Glomerular endothelial cell (primary cell): ENCODE measurements at places on chromosomes 3 and 15.

DNA sequence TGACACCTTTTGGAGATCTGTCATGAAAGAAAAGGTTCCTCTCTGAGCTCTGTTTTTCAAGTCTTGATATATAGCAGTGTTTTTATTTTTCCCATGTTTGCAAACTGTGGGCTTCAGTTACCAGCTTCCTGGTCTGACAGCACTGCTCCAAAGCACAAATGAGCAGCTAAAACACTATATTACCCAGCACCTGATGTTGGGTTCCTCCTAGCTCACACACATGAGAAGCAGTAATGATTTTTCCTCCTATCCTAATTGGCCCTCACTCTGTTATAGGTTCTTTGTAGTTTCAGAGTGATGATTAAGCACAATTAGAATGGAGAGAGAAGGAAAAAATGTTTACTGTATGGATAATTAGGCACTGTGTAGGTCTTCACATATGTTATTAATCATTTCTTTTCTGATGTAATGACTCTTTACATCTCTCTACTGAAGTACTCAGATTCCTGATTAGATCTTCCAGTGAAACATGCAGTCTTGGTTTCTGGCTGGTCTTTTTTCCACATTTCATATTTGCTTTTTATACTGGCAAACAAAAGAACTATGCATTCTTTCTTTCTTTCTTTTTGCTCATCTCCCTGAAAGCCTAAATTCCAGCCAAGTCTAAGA, 939.7 kb downstream of the NSUN3 start:
- no peak for DNase-seq

DNA sequence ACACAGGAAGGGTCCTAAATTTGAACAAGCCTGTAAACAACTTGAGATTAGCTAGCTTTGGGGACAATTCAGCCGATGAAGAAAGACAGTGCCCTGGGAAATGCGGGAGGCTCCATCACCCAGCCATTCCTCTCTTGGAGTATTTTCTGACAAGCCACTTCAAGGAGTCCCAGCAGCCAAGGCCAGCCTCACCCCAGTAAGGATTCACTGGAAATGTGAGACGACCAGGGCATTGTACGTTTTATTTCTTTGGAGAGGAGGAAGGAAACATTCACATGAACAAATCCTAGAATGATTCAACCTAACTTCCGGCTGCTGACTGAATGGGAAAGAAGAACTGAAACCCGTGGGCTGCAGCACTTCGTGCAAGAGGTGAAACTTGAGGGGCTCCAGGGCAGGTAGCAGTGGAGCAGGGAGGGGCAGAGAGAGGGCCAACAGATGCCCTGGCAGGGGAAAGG, 116.4 kb upstream of the ARHGEF3 start:
- no peak for DNase-seq

DNA sequence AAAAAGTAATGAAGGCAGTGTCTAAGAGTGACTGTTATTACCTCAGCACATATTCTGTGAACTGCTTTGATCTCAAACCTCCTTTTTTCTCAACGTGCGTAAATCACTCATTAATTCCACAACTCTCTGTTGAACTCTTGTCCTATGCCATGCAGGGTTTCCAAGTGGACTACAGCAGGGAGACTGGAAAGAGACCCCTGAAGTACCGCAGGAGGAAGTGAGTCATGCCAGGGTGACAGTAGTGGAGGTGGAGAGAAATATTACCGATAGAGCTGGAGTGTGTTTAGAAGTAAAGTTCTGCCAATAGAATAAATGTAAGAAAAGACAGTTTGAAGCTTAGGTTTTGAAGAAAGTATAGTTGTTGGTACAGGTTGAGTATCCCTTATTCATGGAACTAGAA, 908.9 kb downstream of the ROBO1 start:
- no peak for DNase-seq

- no peak for DNase-seq
These were observed 2.4 kb upstream of the CORO2B start for GRCh38 chr15:68576235-68576892.

- DNase-seq: no peak
These were observed 15.6 kb upstream of the MAGEF1 start for GRCh38 chr3:184727357-184728009.

DNA sequence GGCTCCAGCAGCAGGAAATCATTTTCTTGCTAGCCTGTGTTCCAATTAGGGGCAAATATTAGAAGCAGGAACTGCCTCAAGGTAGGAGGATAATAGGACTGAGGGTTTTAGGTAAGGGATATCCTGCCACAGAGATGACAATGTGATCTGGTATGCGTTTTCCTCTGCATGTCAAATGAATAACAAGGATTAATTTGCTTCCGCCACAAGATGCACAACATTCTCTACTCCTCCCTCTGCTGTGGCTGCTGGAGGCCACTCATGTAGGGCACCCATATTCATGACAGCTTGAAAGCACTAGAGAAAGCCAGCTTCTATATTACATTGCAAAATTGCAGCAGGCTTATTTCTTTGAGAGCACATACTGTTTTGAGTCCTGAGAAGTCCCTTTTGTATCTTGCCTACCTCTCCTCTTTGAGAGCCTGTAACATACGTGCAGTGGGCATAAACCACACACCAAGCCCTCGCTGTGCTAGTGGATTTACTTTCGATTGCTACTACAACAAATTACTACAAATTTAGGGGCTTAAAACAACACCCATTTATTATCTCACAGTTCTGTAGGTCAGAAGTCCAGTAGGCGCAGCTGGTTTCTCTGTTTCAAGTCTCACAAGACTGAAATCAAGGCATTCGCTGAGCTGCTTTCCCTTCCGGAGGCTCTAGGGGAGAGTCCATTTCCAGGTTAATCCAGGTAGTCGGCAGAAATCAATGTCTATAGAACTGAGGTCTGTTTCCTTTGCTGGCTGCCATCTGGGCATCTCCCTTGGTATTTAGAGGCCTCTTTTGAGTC, 5.9 kb upstream of the CD47 start:
- DNase-seq: no peak

- no peak for DNase-seq
These were observed 582.6 kb upstream of the UBE2E2 start for GRCh38 chr3:22620498-22620897.
